ENCODE measurements at places on chromosomes 5 and 9. TPM values are rescaled to one million over a fixed set of nuclear protein-coding genes. Genes with fewer than 3 reads are reported as not detected.
A peak's percentile ranks its signal among the peaks of the same experiment; 100 is the strongest.

DNA sequence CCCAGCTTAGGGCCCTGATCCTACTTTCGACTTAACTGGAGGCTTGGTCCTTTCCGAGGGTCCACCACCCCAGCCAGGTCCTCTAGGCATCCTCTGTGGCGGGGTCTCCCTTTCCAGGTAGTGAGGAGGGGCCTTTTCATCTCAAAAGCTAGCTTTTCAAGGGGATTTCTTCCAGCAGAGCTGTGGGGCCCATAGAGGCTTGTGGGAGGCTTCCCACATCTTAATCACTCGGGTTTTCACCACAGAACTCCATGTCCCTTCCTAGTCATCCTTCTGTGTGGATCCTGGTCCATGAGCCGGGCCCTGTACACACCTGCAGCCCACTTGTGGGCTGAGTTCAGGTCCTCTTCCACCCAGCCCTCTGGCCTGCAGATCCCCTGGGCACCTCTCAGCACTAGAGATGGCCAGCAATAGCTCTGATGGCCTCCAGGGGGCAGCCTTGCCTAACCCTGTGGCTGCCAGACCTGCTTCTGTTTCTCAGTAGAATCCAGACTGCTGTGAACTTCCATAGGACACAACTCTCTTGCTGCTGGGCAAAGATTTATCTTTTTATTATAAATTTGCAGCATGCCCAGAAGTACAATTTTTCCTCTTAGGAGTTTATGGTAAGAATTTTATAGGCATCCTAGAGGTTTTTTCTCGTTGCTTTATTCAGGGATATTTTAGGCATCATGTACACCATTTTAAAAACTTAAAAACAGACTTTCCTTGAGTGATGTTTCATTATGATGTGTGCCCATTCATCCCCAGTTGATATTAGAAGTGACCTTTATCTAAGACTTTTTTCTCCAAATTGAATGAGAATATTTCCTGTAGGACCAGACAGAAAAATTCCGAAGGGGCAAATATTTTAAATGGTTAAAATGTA lies 208.9 kb downstream of the TRIO start:
- peaks cover 10% of the 10 kb centered on the region for H3K4me1 ChIP-seq
- no peak overlapping the region for H3K4me3 ChIP-seq
- no peaks in the 10 kb centered on the region for H3K36me3 ChIP-seq
- DNase-seq, result peak; percentile 82

- no peaks in the 10 kb centered on the region for H3K27me3 ChIP-seq
- no peaks in the 10 kb centered on the region for H3K36me3 ChIP-seq
- H3K27ac ChIP-seq, result no peak overlapping the region
- no peak overlapping the region for H3K4me3 ChIP-seq
- H3K4me1 ChIP-seq, result no peaks in the 10 kb centered on the region
Measured at GRCh38 chr5:15601274-15601673, 101.3 kb downstream of the FBXL7 start.

GRCh38 chr5:65359981-65360380 lies 121.7 kb downstream of the ADAMTS6 start:
- no peaks in the 10 kb centered on the region for H3K27me3 ChIP-seq
- H3K4me3 ChIP-seq, result no peak overlapping the region
- no peaks in the 10 kb centered on the region for H3K36me3 ChIP-seq

DNA sequence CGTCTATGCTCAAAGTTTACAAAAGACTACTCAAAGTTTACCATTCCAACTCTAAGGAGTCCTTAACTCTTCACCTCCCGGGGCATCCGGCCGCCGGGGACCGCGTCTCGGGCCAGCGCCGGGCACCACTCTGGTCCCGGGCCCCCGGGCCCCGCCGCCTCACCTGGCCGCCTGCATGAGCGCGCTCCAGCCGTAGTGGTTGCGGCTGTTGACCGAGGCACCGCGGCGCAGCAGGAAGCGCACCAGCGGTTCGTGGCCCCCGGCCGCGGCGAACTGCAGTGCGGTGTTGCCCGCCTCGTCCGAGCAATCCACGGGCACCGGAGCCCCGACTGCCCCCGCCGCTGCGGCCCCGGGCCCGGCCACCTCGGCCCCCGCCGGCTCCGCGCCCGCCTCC lies 388 bp downstream of the ANKS6 start:
- no peak overlapping the region for H3K27ac ChIP-seq
- peak overlapping the region; percentile 17 for H3K4me3 ChIP-seq
- no peak for DNase-seq

DNA sequence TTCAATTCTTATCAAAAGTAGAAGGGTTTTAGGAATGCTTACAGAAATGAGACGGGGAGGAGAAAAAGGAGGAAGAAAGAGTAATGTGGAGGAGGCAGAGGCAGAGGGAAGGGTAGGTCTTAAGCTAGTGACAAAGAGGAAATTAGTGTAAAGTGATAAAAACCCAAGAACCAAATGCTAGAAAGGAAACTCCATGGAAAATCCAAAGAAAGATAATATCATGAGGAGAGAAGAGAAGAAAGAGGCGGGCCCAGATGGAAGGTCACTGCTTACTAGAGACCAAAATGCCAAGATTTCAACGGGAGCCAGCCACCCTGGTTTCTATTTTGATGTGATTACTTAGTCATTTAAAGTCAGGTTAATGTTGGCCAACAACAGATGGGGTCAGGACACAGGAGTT lies 68.6 kb upstream of the IL12B start:
- no peaks in the 10 kb centered on the region for H3K36me3 ChIP-seq
- no peak overlapping the region for H3K27ac ChIP-seq
- no peaks in the 10 kb centered on the region for H3K4me1 ChIP-seq

- no peak overlapping the region for H3K27ac ChIP-seq
- H3K36me3 ChIP-seq, result no peaks in the 10 kb centered on the region
- no peaks in the 10 kb centered on the region for H3K4me1 ChIP-seq
- no peak for DNase-seq
Measured at GRCh38 chr5:41508186-41508585, 2.2 kb downstream of the PLCXD3 start.

GRCh38 chr5:169656125-169656901 lies 19.2 kb downstream of the DOCK2 start:
- no peak overlapping the region for H3K4me3 ChIP-seq
- H3K4me1 ChIP-seq, result peaks cover 52% of the 10 kb centered on the region
- peaks cover 14% of the 10 kb centered on the region for H3K36me3 ChIP-seq
- peak overlapping the region; percentile 31 for H3K27ac ChIP-seq
- no peaks in the 10 kb centered on the region for H3K27me3 ChIP-seq
- peak; percentile 43 for DNase-seq

- no peak overlapping the region for H3K4me3 ChIP-seq
- no peak overlapping the region for H3K27ac ChIP-seq
- no peaks in the 10 kb centered on the region for H3K4me1 ChIP-seq
Measured at GRCh38 chr9:76787677-76788076, 23.4 kb downstream of the PCA3 start.

GRCh38 chr9:104301755-104302154 lies 202.3 kb upstream of the OR13F1 start:
- no peak overlapping the region for H3K4me3 ChIP-seq
- H3K27me3 ChIP-seq, result no peaks in the 10 kb centered on the region
- H3K4me1 ChIP-seq, result no peaks in the 10 kb centered on the region
- no peak for DNase-seq

DNA sequence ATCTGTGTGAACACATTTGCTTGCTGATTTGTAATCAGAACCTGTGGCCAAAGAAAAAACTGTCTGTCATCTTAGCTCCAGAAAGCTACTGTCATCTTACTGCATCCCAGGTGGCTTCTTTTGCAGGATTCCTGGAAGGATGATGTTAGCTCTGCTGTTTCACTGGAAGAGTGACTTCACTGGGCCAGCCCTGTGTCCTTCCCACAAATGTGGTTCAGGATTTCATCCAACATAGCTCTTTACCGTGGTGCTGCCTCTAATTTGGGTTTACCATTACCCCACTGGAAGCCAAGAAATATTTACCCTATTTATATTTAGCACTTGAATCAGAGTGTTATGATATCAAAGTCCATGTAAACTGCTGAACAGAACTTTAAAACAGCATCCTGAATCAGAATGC lies 501.0 kb downstream of the GADD45G start:
- H3K4me3 ChIP-seq, result no peak overlapping the region
- H3K27ac ChIP-seq, result no peak overlapping the region
- H3K36me3 ChIP-seq, result no peaks in the 10 kb centered on the region
- H3K4me1 ChIP-seq, result no peaks in the 10 kb centered on the region
- H3K27me3 ChIP-seq, result no peaks in the 10 kb centered on the region

DNA sequence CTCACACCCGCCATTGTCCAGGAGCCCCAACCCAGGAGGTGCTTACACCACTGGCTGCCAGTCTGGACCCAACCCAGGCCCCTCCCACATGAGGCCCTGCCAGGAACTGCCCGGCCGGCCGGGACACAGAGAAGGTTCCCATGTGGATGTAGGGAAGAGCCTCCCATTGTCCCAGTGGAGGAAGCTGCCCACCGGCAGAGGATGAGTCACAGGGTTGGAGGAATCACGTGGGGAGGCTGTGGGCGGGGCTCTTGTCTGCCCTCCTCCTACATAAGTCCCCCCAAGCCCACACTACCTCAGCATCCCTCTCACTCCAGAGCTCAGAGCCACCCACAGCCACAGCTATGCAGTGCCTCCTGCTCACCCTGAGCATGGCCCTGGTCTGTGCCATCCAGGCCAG lies 26.1 kb downstream of the PAEP start:
- H3K27ac ChIP-seq, result no peak overlapping the region
- no peaks in the 10 kb centered on the region for H3K36me3 ChIP-seq
- H3K27me3 ChIP-seq, result peaks cover 2% of the 10 kb centered on the region

- no peak for DNase-seq
- H3K4me1 ChIP-seq, result no peaks in the 10 kb centered on the region
- H3K27ac ChIP-seq, result no peak overlapping the region
- no peaks in the 10 kb centered on the region for H3K27me3 ChIP-seq
Measured at GRCh38 chr5:6041977-6042550, 336.3 kb downstream of the MED10 start.

DNA sequence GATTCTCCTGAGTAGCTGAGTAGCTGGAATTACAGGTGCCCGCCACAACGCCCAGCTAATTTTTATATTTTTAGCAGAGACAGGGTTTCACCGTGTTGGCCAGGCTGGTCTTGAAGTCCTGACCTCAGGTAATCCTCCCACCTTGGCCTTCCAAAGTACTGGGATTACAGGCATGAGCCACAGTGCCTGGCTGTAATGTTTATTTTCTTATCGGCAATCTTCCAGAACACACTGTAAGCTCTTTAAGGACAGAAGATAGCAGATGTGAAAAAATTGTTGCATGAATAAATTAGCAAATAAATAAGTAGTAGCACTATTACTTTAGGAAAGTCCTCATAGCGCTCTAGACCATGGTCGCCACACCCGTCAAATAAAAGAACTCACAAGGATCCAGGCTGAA lies 100.5 kb downstream of the ENC1 start:
- H3K36me3 ChIP-seq, result no peaks in the 10 kb centered on the region
- DNase-seq, result no peak
- H3K4me1 ChIP-seq, result no peaks in the 10 kb centered on the region
- no peaks in the 10 kb centered on the region for H3K27me3 ChIP-seq
- H3K27ac ChIP-seq, result no peak overlapping the region

DNA sequence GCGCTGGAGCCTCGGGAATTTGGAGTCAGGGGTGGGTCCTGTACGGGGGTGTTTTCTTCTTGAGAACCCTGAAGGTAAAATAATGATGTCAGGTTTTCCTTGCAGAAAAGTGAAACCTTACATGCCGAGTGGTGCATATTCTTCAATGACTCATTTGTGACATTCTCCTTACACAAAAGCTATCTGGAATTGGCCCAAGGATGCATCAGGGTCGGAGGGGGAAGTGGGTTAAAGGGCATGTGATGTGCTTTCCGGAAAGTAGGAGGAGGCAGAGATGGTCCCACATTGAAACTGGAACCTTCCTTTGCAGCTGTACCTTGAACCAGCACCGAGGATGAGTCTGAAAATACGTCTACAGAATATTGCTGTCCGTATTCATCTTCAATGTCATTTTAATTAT lies 411.2 kb upstream of the IRX4 start:
- H3K36me3 ChIP-seq, result no peaks in the 10 kb centered on the region
- no peak overlapping the region for H3K4me3 ChIP-seq
- DNase-seq, result no peak
- H3K4me1 ChIP-seq, result no peaks in the 10 kb centered on the region
- no peaks in the 10 kb centered on the region for H3K27me3 ChIP-seq

The TAF11L11 gene
- total RNA-seq, result not detected

The IL13 gene
- total RNA-seq, result 1.4 TPM

The OR1Q1 gene
- not detected for total RNA-seq

The OR2V2 gene
- not detected for total RNA-seq

The FAM151B gene
- 0.45 TPM for total RNA-seq

The HEMGN gene
- 0.47 TPM for total RNA-seq

The PDZD2 gene
- 0.66 TPM for total RNA-seq
